ENCODE measurements at places on chromosomes 1 and 21. TPM values are rescaled to one million over a fixed set of nuclear protein-coding genes. Genes with fewer than 3 reads are reported as not detected.

The FAM43B gene
- not detected for total RNA-seq

The VHLL gene
- total RNA-seq = not detected

DNA sequence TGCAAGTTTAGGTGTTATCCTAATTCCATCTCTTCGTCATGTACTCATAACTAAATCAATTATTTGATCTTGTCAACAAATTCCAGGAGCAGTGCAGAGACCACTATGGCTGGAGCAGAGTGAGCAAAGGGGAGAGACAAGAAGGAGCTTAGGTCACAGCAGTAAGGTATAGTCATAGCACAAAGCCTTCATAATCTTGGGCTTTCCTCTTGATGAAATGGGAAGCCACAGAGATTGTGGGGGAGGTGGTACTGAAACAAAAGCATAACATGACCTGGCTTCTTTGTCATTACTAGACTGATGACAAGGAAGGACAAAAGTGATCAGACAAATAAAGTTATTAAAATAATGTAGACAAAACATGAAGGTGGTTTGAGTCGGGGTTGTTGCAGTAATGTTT lies 60.1 kb upstream of the PTGS2 start:
- no peak for DNase-seq

DNA sequence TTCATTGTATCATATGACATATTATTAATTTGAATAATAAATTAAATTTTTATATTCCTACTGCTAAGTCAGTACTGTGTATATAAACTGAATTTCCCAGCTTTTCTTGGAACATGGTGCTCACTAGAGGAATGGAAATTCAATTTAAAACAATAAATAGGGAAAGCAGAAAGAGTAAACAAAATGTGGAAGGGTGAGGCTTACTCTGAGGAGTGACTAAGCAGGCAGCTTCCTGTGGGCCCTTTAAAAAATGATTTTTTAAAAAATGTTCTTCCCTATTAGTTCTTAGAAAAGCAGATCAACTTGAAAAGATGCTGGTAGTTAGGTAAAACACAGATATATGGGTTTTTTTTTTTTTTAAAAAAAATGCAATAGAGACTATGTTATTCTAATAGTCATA lies 49.5 kb upstream of the S1PR1 start:
- DNase-seq = no peak

The C2CD4D gene
- not detected for total RNA-seq

The AADACL3 gene
- not detected for total RNA-seq

- no peak for DNase-seq
Observed at GRCh38 chr1:184888505-184888904, 85.8 kb downstream of the NIBAN1 start.

- DNase-seq = no peak
Observed at GRCh38 chr1:9877962-9878361, 32.1 kb downstream of the CTNNBIP1 start.

- DNase-seq = no peak
Observed at GRCh38 chr1:19066248-19066873, 109.9 kb upstream of the IFFO2 start.

The CCDC27 gene
- not detected for total RNA-seq

The LCE4A gene
- not detected for total RNA-seq

GRCh38 chr1:235972311-235972689 lies 92.6 kb downstream of the NID1 start:
- DNase-seq = no peak

- DNase-seq = no peak
Observed at GRCh38 chr1:234845097-234845660, 235.2 kb upstream of the IRF2BP2 start.

The REN gene
- not detected for total RNA-seq

DNA sequence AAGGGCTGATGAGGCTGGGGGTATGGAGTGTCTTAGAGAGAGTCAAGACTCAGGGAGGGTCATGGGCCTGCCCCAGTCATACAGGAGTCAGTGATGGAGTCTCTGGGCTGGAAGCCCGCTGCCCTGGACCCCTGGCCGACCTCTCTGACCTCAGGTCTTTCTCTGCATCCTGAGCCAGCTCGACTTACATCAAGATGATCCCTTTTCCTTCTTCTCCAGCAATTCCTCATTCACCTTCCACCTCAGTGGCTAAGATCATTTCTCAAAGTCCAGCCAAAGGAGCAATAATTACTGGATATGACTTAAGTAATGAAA lies 308.6 kb downstream of the MATN1 start:
- no peak for DNase-seq

DNA sequence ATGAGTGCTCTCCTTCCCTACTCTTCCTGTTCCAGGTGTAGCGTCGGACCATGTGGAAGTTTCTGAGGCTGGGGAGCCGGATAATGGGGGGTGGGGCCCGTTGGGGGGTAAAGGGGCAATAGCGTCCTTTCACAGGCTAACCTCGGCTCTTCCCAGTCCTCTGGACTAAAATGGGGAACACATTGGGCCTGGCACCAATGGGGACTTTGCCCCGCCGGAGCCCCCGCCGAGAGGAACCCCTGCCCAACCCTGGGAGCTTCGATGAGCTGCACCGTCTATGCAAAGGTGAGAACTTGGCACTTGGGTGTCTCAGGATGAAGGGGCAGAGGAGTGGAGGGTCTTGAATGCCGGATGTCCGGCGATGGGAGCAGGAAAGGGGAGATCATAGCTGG lies 456 bp downstream of the TOMM40L start:
- no peak for DNase-seq

- no peak for DNase-seq
Observed at GRCh38 chr1:167109125-167109524, 15.2 kb downstream of the STYXL2 start.

The ATXN7L2 gene
- total RNA-seq = 54.9 TPM

GRCh38 chr1:236718328-236718727 lies 32.0 kb downstream of the ACTN2 start:
- no peak for DNase-seq

DNA sequence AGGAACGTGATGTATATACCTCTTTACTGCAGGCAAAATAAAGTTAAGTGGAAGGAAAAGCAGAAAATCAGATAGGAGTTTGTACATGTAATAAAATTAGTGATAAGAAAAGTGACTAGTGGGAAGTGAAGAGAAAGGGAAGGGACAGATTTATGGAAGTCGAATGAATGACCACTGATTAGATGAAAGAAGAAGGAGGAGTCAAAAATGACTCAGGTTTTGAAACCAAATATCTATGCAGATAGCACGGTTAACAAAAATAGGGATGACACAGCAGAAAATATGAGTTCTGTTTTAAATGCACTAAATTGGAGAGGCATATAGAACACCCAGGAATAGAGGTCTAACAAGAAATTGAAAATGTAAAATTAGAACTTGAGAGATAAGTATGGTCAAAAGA lies 128.0 kb downstream of the HMCN1 start:
- no peak for DNase-seq

The PBX1 gene
- 98.7 TPM for total RNA-seq

DNA sequence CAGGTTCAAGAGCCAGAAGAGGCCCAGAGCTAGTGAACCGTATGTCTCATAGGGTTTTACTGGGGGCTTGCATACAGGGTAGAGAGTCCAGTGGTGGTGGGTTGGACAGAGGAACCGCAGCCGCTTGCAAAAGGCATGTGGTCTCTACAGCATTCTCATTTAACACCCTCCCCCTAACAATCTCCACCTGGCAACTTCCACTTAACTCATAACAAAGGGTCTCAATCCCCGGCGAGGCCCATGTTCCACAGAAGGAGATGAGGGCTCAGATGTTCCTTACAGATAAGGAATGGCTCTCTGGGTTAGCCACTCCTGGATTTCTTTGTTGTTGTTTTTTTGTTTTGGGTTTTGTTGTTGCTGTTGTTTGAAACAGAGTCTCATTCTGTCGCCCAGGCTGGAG lies 106.1 kb downstream of the APP start:
- DNase-seq = no peak

The BSND gene
- total RNA-seq = not detected

GRCh38 chr1:227068883-227069282 lies 128.8 kb downstream of the COQ8A start:
- no peak for DNase-seq

The DIO1 gene
- not detected for total RNA-seq

GRCh38 chr21:25944672-25945213 lies 210.0 kb downstream of the GABPA start:
- DNase-seq = no peak

GRCh38 chr21:26280775-26281174 lies 110.2 kb upstream of the APP start:
- DNase-seq = peak; percentile 74

- DNase-seq = no peak
Observed at GRCh38 chr1:10674700-10675609, 121.5 kb downstream of the CASZ1 start.

DNA sequence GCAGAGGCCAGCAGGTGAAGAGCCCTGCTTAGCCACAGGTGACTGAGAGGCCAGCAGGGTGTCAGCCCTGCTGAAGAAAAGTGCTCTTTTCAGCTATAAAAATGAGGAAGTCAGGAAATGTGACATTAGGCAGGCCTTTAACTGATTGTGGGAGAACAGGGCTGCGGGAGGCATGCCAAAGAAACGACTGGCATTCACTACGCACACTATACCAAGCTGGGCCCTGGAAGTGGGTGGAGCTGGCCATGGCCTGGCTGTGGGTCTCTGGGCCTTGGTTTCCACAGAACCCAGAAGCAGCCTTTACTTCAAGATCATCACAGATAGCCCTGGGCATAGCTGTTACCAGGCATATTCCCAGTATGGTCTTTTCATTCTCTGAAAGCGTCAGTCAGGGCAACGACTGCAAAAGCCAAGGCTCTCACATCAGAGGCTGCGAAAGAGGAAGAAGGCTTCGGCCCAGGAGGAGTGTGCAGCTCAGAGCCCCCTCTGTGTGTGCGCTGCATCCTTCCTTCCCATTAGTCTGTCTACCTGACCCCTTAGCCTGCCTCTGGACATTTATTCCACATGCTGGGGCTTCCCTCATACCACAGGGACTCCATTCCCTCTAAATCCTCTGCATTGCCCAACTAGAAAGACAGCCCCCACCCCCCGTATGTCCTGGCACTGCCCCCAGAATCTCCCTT lies 14.3 kb downstream of the SLC2A1 start:
- DNase-seq = no peak

DNA sequence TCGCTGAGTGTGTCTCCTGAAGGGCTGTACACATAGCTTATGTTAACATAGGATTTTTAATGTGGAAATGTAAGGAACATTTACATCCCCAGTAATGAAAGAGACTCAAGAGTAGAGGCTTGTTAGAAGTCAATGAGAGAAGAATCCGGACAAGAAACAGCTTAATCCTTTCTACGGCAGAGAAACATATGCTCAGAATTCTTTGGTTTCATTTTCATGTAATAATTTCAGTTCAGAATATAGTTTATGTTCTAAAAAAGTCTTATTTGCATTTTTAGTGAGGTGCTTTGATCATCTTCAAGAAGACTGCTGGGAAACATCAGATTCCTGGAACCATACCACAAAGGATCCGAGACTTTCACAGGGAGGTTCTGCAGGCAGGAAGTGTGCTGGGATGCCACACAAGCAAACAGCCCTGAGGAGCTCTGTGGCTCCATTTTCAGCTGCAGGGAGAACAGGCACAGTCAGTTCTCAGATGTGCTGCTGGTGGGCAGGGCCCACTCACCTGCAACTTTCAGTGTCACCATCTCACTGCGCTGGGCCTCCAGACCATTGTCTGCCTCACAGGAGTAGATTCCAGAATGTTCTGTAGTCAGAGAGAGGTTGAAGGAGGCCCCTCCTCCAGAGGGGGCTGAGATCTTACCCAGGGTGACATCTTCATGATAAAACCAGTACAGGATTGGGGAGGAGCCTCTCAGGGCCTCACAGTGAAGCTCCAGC lies 28.4 kb downstream of the FCRL5 start:
- no peak for DNase-seq

GRCh38 chr1:27864264-27864895 lies 8.0 kb upstream of the THEMIS2 start:
- DNase-seq = no peak

DNA sequence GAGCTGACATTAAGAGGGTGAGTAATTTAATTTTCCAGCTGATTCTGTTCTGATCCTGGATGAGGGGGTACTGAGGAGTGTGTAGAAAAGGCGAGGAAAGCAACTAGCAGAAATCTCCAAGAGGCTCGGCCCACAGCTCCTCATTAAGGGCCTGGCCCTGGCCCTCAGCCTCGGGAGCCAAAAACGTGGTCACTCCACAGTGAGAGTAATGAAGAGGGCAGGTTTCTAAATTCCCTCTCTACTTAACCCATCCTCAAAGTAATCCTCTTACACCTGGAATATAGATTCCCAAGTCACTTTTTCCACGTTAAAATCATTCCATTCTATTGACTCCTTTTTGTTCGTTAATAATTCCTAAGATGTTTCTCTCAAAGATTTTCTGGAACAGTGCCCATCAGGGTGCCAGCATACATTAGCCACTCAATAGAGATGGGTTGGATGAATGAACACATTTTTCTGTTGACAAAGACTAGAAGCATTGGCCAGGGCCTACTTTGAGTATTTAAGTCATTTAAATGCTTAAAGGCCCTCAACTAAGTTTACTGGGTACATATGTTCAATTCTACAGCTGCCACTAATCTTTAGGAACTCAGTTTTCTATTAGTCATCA lies 1.1 kb upstream of the COL11A1 start:
- no peak for DNase-seq

The TGFB2 gene
- 2.0 TPM for total RNA-seq

DNA sequence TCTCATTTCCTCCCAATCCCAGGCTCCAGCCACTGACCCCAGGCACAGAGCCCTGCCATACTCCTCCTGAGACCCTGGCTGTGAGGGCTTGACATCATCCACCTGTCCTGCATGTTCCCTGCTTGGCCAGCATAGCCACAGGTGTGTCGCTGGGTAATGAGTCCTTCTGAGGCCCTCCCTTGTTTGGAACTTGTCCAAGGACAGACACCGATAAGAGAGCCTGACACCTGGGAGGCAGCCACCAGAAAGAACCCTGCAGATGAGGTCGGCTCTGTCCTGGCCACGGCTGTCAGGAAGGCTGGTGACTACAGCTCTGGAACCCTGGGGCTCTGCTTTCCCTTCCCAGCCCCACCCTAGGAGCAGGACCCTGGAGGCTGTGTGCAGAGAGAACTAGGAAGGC lies 34.6 kb downstream of the TMEM63A start:
- no peak for DNase-seq

All from glutamatergic neuron (in vitro differentiated cells).